HS-27A (cell line): ENCODE measurements at places on chromosomes 3 and 15.
A peak's percentile ranks its signal among the peaks of the same experiment; 100 is the strongest.

GRCh38 chr15:69149803-69150202, 10.6 kb upstream of the GLCE start:
- DNase-seq = no peak

- no peak for DNase-seq
Observed at GRCh38 chr3:131957980-131958379, 76.8 kb downstream of the CPNE4 start.

DNA sequence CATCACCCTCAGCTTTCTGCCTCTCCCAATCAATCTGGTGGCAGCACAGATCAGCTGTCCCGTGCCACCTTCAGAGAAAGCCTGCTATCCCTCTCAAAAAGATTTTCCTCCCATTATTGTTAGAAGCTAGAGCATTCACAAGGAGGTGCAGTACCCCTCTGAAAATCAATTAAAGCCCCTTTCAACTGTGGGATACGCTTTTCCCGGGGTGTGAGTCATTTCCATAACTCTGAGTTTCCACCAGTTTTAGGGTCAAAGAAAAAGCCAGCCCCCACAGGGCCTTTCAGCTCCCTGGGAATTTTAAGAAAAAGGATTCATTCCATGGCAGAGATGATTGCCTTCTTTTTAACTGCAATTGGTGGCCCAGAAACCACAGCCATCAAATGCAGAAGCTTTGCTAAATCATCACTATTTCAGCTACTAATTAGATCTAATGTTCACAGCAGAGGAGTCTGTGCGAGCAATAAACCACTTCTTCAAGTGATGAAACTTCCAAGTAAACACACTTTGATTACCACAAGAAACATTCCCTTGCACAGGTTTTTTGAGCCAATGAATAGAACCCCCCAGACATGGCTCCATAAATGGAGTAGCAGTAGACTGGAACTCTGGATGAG, 270.0 kb upstream of the TPRG1 start:
- DNase-seq = no peak

GRCh38 chr3:157572559-157573270, 69.5 kb upstream of the VEPH1 start:
- peak; percentile 38 for DNase-seq

DNA sequence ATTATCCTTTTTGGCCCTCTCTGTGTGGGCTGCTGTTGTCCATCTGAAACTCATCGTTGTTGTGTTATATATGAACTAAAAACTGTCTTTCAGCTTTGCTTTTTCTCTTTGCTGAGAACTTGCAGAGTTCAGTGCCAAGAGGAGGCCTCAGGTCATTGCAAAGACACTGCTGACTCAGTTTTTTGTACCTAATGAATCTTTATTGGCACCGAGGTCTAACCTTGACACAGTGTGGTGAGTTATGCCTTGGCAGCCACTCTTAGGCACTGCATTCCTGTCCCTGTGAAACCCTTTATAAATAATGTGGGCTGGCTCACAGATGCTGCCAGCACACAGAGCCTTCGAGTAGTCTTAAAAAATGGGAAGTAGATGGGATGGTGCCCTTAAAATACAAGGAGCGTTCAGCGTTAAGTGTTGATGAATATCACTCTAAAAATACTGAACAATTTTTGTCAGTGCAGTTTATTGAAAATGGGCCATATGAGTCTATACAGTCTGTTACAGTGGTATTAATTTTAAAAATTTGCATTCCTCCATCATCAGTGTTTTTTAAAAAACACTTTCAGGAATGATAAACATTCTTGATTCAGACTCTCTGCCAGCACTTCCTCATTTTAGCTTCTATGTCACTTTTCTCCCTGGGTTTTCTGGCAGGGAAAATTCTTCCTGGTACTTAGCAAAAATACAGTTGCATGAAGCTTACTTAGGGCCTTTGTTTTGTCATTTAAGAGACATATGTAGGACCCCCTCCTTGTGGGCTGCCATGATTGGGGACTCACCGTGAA, 234.1 kb downstream of the CACNA2D3 start:
- no peak for DNase-seq

GRCh38 chr3:59978979-59979378, 929.2 kb upstream of the CFAP20DC start:
- no peak for DNase-seq

- peak; percentile 49 for DNase-seq
Observed at GRCh38 chr3:38247366-38248035, 18.1 kb upstream of the SLC22A13 start.

- DNase-seq = no peak
Observed at GRCh38 chr15:39230205-39230907, 350.5 kb upstream of the THBS1 start.

GRCh38 chr3:188940573-188940932, 231.2 kb upstream of the TPRG1 start:
- DNase-seq = no peak

DNA sequence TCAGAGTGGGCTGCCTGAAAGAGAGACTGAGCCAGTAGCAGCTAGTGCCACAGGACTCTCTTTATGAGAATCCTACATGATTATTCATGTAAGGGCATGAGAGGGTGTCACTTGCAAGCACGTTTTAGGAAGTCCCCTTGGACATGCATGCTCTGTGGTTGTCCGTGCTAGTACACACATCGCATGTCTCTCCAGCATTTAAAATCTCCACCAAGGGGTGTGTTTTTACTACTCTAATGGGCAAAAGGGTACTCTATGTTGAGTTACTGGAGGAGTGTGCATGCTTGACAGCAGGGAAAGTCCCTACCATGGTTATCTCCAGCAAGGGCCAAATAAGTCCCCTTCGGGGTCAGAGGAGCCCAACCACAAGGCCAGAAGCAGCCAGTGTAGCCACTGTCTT, 70.7 kb downstream of the DCLK3 start:
- no peak for DNase-seq

- DNase-seq = no peak
Observed at GRCh38 chr3:42116466-42116865, 25.3 kb downstream of the TRAK1 start.

GRCh38 chr15:80403712-80404056, 498 bp upstream of the ARNT2 start:
- no peak for DNase-seq

DNA sequence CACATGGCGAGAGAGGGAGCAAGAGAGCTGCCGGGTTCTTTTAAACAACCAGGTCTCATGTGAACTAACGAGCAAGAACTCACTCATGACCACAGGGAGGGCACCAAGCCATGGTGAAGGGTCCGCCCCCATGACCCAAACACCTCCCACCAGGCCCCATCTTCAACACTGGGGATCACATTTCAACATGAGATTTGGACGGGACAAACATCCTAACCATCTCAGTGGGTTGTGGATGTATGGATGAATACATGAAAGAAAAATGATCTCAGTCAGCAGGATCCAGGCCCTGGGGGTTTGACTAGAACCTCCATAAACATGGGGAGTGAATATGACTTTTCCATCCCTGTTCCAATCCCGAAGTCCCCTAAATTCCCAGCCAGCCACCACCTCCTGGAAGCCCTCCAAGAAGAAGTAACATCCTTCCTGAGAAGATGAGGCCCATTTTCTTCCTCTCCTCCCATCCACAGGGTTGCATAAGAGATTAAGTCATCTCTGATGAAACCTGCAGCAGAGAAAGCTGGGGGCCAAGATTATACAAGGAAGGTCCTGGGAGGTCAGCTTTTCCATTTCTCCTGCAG, 9.5 kb downstream of the CAV3 start:
- DNase-seq = no peak

DNA sequence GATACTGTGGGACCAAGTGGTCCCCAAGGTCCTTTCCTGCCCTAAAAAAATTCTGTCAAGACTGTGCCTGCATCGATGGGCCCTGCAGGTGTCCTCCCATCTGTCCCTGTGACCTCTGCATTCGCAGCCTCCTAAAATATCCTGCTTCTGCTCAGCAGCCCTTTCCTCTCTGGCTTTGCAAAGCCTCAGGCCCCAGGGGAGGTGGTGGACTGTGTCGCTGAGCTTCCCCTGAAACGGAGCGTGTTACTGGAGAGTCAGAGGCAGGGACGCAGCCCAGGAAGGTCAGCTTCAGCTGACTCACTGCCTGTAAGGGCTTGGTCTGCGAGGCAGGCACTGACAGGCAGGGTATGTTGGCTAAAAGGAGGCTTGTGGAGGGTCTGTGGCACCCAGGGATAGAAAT, 110.0 kb downstream of the RAB11A start:
- DNase-seq = no peak

GRCh38 chr3:157405457-157405856, 31.2 kb upstream of the PTX3 start:
- DNase-seq = no peak

GRCh38 chr3:143831208-143831607, 17.1 kb downstream of the SLC9A9 start:
- peak; percentile 35 for DNase-seq

GRCh38 chr3:23831517-23832394, 26.0 kb downstream of the UBE2E1 start:
- no peak for DNase-seq

GRCh38 chr15:53536479-53537120, 222.9 kb downstream of the WDR72 start:
- no peak for DNase-seq

DNA sequence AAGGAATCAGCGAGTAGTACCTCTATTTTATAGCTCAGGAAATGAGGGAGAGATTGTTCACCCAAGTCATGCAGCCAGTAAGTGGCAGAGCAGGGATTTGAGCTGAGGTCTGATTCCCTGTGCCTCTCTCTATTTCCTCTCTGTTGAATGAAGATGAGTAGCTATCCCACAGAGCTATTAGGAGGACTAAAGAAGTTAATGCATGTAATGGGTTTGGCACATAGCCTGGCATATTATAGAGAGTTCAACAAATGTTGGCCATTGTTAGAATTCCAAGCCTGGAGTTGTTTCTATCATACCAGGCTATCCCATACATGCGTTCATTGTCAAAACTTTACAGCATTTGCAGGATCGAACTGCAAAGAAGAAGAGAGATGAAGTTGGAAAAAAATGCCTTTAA, 21.8 kb upstream of the KLHL6 start:
- no peak for DNase-seq

GRCh38 chr3:71436337-71436736, 147.2 kb downstream of the FOXP1 start:
- DNase-seq = no peak

GRCh38 chr3:111846039-111846438, 13.0 kb upstream of the PHLDB2 start:
- no peak for DNase-seq

DNA sequence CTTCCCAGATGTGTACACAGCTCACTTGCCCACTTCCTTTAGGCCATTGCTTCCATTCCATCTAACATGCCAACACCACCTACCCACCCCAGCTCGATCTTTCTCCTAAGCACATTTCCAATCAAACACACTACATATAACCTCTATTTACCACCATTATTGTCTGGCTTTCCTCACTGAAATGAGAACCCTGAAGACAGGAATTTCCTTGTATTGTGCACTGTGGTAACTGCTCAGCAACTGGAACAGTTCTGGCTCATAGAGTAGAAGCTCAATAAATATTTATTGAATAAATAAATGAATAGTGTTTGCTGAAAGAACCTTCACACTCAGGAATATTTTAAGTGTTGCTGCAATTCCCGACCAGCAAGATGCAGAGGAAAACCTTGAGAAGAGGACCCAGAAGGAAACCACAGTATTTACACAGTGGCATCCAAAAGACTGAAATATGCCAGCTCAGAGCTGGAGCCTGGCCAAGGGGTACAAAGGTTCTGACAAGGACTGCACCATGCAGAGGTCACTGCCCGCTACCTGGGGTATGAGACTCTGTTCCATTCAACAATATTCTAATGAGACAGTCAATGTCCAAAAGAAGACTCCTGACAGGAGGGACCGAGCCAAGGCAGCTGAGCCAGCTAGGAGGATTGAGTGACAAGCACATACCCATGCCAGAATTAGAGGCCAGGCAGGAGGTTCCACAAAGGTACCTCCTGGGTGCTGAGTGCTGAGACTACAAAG, 168.8 kb downstream of the NUP210 start:
- no peak for DNase-seq

DNA sequence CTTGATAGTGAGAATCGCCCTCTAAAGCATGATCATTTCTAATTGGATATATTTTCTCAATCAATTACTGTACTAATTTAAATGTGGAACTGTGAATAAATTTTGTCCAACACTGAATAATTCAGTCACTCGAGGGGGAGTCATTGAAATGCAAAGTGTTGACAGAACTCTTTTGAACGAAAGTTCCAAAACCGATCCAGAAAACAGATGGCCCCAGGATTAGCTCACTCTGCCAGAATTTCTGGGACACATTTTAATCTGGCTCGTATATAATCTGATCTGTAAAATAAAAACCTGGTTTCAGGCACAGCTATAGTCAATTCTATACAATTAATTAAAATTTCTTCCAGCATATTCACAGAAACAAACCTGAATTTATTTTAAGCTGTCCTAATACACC, 580.4 kb downstream of the ROBO1 start:
- no peak for DNase-seq

GRCh38 chr3:185549122-185549521, 3.3 kb downstream of the LIPH start:
- peak; percentile 96 for DNase-seq
